Ascending aorta (tissue), 2 donors: ENCODE measurements at places on chromosomes 5 and 9.

GRCh38 chr5:151699071-151699901, 12.6 kb upstream of the SPARC start:
- peak; percentile 91 for DNase-seq

DNA sequence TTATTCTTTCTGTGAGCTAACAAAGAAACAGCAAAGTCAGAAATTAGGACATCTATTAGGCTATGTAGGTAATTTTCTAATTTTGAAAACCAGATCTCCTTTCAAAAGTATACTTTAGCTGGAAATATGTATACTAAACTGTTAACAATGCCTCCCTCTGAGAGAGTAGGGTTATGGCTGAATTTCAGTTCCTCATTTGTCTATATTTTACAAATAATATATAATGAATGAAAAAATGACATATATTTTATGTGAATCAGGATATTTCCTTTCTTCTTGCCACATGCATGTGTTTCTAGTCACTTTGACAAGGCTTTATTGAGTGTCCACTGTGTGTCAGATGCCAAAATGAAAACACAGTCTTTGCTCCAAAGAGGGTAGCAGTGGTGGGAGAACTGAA, 15.4 kb downstream of the HACD4 start:
- no peak for DNase-seq

DNA sequence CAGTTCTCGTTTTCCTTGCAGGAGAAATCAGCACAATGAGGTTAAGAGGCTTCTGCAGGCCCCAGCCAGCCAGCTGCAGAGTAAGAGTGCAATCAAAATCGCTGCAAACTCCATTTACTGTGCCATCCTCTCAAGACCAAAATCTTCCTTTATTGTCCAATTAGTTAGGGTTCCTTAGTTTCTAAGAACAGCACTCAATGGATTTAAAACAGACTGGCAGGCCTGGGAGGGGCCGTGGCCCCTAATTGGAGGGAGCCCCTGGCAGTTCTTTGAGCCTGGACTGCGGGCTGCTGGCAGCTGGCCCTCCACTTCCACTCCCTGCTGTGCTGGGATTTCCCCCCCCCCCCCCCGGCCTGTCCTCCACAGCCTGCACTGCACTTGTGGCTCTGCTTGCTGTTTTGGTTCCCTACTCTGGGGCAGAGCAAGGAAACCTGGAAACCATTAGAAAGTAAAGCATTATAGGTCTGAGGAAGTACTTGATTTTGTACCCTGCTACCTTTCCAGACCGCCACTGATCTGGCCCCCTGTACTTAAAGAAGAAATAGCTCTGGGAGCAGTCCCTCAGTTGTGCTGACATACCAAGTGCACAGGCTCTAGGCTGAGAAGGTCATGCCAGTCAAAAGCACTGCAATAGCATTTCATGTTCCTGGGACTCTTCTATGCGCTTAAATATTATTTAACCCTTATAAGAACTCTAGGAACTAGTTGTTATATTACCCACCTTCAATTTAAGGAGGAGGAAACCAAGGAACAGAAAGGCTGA, 129.0 kb downstream of the APBA1 start:
- no peak for DNase-seq

- no peak for DNase-seq
These were observed 758.3 kb downstream of the DNAH5 start for GRCh38 chr5:13186177-13186576.

DNA sequence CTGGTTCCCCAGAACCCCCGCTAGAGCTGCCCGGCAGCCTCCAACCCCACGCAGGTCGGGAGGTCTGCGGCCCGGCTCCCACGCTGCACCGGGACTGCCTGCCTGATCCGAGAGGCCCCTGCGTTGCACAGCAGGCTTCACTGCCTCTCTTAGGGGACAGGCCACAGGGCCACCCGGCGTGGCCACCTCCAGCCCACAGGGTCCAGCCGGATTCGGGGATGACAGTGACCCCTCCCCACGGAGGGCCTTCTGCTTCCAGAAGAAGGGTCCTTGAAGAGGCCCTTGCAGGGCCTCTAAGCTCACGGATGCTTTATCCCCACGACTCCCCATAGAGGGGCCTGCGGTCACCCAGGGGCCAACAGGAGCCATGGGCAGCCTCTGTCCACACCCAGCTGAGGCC, 66.1 kb upstream of the PPP1R26 start:
- no peak for DNase-seq

GRCh38 chr9:13606586-13606985, 327.1 kb upstream of the MPDZ start:
- DNase-seq = no peak
